Fibroblast of skin of left biceps (primary cell): ENCODE measurements at places on chromosomes 5 and 9.

DNA sequence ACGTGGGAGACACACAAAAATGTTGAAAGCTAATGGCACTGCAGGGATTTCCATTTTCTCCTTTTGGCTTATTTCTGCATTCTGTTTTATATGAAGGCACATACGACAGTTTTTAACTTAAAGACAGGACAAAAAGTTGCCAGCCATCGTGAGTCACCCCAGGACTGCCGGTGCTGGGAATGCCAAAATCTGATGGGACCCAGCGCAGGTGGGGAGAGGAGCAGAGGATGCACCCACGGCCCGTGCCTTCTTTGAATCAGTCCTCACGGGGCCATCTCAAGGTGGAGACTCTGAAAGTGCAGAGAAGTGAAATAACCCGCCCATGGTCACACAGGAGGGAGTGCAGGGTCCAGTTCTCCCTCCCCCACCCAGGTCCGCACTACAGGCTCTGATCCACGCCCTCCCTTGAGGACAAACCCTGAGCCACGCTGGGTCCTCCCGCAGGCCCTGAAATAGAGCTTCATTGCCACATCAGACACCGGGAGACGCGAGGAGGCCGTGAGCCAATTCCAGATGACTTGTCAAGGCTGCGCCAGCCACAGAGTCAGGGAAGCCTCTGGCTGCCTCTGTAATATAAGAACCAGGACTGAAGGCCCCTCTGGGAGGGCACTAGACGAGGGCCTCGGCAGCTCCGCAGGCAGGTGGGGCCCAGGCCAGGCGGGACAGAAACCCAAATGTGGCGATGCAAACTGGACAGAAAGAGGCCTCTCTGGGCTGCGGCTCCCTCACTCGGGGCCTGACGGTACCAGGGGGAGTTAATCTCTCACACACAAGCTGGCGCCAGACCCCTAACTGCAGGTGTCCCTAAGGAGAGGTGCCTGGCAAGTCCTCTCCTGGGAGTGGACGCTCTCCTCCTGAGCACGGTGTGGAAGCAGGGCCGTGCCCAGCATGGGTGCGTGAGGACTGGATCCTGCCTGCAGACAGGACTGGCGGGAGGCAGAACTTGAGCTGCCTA is 22.9 kb downstream of the ADAMTS2 start:
- DNase-seq: no peak

DNA sequence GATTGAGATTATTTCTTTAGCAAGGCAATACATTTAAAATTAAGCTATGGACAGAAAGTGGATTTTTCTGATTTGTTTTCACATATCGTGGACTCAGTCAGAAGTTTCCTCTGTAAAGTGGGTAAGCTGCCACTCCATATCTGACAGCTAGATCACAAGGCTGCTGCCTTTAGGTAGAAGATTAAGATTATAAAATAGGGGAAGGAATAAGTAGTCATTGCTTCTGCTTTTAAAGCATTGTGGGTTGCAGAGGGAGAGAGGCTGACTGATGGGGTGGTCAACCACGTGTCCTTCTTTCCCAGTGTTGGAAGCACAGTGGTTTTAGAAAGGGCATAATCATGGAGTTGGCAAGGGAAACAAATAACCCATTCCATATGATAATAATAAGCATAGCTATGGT is 74.3 kb upstream of the MOCS2 start:
- DNase-seq: no peak

DNA sequence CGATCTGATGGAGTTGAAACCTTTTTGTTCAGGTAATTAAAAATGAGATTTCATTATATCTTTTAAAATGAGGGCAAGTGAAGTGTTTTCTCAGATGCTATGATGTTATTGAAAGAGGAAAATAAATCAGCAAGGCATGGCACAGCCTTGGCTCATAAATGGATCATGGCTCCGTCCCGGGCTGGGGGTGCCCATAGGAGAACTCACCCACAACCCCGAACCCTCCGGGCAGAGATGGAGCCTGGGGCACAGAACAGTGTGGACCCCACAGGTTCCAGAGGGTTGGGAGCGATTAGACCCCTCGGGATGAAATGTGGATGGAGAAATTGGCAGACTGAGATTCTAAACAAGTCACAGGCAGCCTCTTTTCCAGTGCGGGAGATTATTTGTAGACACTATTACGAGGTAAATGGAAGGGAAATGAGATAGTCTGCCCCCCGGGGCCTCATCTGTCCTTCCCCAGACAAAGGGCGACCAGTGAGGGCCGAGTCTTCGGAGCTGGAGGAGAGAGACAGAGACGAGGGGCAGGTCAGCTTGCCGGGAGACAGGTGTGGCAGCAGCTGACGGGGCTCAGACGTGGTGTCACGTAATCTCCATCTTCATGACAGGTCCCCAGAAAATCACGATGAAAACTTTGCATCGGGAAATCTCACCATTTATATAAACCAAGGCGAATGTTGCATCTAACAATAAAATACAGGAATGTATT is 33.7 kb downstream of the NDUFS6 start:
- no peak for DNase-seq

GRCh38 chr5:78562714-78563330 is 85.8 kb downstream of the LHFPL2 start:
- DNase-seq: no peak

GRCh38 chr9:125534971-125535701 is 171.9 kb downstream of the MAPKAP1 start:
- no peak for DNase-seq

- DNase-seq: no peak
These were observed 797 bp upstream of the FBXO38 start for GRCh38 chr5:148382961-148383360.

- DNase-seq: no peak
These were observed 547 bp downstream of the CLTA start for GRCh38 chr9:36191290-36191645.

DNA sequence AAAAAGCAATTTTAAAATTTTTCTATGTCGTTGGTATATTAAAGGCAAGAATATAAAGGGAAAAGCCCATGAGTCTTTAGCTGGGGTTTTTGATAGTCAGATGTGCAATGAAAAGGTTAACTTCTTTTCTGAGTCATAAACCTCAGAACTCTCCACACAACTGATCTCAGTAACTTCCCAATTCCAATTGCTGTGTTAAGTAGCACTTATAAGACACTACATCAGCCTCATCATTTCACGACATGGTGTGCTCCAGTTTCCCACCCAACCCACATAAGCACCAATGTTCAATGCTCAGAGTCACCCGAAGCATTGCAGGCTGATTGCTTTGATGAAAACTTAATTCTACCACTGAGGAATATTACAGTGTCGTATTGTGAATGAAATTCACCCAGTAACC is 155.8 kb downstream of the TSSK1B start:
- no peak for DNase-seq

- no peak for DNase-seq
These were observed 76.4 kb downstream of the HAPLN1 start for GRCh38 chr5:83644301-83644700.

DNA sequence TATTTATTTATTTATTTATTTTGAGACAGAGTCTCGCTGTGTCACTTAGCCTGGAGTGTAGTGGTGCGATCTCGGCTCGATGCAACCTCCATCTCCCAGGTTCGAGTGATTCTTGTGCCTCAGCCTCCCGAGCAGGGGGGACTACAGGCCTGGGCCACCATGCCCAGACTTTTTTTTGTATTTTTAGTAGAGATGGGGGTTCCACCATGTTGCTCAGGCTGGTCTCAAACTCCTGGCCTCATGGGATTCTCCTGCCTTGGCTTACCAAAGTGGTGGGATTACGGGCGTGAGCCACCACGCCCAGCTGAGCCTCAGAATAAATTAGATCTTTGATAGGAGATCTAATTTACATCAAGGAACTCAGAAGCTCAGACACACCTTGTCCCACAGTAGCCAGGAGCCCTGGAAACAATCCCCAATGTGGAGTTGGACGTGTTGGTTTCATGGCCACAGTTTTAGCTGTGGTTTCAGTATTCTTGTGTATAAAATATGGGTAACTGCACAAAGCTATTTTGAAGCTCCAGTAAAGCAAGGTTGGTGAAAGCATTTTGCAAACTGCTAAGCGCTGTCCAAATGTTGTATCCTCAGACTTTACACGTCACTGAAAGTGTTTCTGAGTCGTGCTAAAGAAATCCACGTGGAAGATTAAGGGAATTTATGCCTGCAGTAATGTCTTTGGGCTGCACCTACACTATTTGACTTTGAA is 3.0 kb upstream of the HNRNPAB start:
- DNase-seq: no peak
